WTC11 (cell line): ENCODE measurements at places on chromosomes 13 and 19.

GRCh38 chr13:25062479-25062878 lies 33.5 kb upstream of the PABPC3 start:
- DNase-seq: no peak

- no peak for DNase-seq
These were observed 30.2 kb upstream of the UBE2L5 start for GRCh38 chr13:30391956-30392680.

GRCh38 chr13:45728759-45729158 lies 26.6 kb downstream of the CBY2 start:
- DNase-seq: peak; percentile 57

DNA sequence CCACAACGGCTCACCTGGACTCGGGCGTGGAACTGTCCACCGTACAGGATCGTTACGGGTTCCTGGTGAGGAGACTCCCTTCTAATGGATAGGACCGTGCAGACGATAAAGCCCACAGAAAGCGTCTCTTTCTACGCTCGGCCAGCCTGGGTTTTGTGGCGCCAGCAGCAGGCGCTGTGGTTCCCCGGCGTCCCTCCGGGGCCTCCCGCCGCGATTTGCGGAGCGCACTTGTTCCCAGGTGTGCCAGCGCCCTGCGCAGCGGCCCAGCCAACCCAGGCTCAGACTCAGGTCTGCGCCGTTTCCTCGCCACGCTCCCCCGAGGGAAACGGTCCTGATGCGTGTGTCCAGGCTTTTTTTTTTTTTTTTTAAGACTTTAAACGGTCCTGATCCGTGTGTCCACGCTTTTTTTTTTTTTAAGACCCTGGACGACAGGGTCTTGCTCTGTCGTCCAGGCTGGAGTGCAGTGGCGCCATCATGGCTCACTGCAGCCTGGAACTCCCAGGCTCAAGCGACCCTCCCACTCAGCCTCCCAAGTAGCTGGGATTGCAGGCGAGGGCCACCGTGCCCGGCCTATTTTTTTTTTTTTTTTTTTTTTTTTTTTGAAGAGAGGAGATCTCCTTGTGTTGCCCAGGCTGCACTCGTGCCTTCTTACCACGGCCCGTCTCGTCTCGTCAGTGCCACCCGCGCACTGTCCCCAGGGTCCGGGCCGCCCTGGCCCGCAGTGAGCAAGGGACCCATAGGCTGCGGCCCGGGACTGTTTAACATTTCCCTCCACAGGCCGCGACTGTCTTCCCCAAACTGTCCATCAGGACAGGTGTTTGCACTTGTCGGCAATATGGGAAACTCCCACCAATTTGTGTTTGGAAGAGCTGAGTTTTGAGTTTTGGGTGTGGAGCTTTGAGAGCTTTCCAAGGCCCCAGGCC lies 23.8 kb downstream of the GJA3 start:
- peak; percentile 77 for DNase-seq

DNA sequence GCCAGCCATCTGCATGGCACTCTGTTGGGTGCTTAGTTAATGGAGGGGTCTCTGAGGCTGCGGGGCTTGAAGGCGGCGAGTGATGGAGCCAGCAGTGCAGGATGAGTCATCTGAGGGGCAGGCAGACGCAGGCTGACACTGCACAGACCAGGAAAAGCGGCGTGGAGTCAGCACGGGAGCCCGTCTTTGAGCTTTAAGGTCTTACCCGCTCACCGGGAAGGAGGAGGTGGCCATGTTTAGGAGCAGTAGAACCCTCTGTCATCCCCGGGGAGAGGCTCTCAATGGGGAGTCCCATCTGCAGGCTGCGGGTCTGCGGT lies 13.1 kb downstream of the NAXD start:
- DNase-seq: no peak

DNA sequence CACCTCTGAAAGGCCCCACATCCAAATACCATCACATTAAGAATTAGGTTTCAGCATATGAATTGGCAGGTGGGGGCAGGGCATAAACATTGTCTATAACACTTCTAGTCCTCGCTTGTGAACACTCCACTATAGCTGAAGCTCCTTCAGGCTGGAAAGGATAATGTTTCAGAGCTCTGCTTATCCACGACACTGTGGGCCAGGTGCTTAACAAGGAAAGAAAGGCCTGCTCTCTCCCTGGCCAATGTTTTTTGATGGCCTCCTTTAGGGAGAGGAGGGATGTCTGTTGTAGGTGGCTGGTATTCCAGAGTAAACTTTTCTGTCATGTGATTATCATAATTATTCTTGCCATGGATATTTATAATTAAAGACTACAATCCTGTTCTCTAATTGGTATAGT lies 86.4 kb downstream of the CCNA1 start:
- DNase-seq: no peak

- peak; percentile 83 for DNase-seq
These were observed 15.2 kb upstream of the S1PR4 start for GRCh38 chr19:3163230-3163886.

DNA sequence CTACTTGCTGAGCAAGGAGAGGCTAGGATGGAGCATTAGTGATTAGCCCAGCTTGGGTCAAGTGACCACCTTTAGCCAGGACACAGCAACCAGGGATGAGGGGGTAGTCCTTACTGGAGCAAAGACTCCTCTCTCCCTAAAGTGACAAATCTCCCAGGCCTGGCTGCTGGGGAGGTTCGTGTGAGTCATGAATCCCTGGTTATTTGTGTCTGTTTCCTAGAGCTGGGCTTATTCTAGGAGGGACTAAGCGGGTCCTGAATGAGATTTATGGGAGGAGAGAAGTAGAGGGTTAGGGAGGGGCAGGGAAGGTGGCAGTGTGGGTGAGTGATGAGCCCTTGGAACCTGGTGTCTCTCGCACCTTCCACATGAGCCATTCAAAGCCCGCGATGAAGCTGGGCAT lies 487.3 kb downstream of the TSHZ3 start:
- no peak for DNase-seq

DNA sequence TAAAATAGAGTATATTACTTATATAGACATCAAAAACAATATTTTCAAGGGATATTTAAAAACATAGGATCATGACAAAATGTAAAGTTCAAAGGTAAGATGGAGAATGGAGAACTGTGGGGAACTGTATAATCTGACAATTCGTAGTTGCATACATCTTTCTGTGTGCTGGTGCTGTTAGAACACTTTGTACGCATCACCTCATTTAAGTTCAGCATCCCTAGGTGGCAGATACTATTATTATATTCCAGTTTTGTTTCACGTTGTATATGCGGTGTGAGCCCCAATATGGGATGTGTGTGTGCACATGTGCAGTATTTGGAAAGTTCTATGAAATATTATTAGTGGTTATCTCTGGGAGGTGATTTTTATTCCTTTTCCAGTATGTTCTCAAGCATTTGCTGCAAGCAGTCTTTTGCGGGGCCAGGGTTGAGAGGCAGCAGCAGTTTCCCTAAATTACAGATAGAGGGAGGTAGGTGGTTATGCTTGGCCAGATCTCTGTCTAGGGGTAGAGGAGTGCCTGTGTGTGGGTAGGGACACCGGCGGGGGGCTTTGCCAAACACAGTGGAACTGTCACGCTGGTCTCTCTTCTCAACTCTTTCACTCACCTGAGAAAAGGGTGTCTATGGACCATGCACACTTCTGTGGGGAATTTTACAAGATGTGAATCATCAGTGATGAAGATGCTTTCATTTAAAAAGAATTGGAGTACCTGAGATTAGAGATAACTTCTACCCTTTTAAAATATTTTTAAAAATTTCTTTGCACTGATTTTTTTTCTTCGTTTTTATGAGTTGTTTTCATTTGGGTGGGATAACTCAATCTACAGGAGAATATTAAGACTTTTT lies 55.6 kb upstream of the ALOX5AP start:
- peak; percentile 36 for DNase-seq

DNA sequence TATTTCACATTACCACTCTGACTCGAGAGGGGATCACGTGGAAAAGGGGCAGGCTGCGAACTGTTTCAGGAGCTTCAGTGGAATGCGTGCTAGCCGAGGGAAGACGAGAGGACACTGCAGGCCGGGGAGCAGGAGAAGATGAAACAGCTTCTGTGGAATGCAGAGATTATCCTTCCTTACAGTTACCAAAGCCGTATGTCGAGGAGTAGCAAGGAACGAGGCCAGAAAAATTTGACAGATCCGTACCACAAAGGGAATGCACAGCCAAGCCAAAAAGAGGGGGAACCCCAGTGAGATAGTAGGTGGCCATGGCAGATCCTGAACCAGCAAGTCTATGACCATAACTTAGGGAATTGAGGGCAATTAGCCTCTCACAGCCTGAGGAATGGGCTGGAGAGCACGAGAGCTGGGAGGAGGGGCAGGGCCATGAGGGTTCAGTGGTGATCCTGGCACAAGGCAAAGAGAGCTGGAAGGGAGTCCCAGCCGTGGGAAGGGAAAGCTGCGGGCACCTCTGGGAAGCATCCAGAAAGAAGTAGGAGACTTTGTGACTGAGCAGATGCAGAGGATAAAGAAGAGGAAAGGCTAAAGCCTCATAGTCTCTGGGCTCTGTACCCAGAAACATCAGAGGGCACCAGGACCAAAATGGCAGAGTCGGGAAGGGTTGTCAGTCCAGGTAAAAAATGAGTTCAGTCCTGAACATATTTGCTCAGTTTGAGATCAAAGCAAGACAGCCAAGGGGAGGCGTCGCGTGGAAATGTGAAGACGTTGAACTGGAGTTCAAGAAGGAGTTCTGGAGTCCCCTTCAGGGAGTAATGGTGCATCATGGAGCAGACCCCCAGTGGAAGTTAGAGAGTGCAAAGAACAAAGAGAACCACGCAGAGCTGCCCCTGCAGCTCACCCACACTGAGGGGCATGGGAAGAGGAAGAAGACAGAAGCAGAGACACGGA lies 5.1 kb downstream of the COL4A1 start:
- DNase-seq: no peak

GRCh38 chr19:10402441-10403038 lies 802 bp downstream of the CDC37 start:
- no peak for DNase-seq

DNA sequence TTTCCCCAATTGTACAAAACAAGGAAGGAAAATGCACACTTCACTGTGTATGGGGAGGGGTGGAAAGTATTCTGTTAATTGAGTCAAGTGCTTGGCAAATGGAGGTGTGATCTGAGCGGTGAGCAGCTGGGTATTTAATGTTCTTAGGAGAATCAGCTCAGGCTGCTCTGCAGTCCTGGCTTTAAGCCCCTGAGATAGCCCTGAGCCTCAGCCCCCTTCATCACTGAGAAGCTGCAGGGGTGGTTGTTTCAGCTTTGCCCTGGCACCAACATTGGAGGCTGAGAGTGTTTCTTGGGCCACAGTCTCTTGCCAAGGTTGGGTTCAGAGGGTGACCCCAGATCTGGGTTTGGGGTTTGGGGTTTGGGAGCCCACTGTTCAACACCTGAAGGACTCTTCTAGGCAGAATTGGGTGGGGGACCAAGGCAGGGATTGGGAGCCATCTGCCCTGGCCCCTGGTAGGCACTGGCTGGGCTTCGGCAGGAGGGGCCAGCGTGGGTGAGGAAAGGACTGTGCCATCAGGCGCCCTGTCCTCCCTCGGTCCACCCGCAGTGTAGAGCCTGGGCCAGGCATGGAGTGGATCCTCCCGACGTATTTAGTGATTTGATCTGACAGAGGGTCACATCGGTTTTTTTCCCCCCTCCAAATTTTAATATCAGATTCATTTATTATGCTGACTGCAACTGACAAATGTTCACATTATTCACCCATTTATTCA lies 66.7 kb upstream of the ZNF536 start:
- no peak for DNase-seq

DNA sequence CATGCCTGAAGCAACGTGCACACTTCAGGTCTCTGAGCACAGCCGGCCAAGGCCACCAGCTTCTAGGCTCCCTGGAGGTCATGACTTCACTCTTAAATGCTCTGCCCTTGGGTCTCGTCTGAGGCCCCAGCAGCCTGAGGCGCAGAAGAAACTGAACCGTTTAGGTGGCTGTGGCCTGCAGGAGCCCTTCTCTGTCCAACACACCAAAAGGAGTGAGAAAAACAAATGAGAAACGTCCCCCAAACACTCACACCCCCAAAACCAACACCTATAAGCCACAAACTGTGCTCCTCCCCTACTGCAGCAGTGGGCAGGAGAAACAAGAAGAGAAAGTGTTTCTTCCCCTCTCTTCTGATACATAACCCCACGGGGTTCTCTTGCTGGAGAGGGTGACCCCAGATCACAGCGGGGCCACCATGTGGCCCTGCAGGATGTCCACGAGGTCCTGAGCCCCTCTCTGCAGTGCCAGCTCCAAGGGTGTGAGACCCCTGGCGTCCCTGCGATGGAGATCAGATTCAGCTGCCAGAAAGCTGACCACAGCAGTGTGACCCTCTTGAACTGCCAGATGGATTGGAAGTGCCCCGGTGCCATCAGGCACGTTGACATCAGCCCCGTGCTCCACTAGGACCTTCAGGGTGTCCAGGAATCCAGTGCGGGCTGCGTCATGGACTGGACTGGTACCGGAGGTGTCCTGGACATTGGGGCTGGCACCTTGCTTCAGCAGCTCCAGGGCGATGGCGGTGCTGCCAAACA lies 1.0 kb upstream of the KRI1 start:
- DNase-seq: no peak

DNA sequence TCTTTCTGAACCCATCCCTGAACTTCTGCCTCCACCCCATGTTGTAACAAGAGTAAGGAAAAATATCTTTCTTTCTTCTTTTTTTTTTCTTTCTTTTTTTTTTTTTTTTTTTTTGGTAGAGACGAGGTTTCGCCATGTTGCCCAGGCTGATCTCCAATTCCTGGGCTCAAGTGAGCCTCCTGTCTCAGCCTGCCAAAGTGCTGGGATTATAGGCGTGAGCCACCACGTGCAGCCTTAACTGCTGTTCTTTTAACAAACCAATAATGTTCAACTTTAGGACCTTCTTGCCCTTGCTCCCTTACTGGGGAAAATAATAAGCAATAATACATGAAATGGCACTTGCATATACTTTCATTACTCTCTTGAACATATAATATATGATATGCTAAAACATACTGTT lies 19.6 kb downstream of the GPR183 start:
- DNase-seq: no peak

DNA sequence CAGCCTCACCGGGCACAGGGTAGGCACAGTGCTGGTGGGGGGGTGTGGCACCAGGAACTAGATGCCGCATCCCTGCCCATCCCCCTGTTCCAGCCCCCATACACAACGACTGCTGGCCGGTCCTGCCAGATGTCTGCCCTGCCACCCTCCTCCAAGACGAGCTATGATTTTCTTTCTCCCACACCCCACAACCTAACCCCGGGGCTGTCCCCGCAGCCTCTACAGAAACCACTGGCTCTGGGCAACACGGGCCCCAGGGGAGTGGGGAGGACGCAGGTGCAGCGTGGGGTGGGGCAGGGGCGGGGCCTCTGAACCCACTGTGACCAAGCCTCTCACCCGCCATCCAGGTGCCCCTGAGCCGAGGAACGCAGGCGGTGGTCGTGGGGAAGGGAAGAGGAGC lies 15.5 kb downstream of the PGLS start:
- DNase-seq: no peak
